Thymus (tissue), 14 donors: ENCODE measurements at places on chromosomes 3 and 15. TPM values are rescaled to one million over a fixed set of nuclear protein-coding genes. Genes with fewer than 3 reads are reported as not detected.

DNA sequence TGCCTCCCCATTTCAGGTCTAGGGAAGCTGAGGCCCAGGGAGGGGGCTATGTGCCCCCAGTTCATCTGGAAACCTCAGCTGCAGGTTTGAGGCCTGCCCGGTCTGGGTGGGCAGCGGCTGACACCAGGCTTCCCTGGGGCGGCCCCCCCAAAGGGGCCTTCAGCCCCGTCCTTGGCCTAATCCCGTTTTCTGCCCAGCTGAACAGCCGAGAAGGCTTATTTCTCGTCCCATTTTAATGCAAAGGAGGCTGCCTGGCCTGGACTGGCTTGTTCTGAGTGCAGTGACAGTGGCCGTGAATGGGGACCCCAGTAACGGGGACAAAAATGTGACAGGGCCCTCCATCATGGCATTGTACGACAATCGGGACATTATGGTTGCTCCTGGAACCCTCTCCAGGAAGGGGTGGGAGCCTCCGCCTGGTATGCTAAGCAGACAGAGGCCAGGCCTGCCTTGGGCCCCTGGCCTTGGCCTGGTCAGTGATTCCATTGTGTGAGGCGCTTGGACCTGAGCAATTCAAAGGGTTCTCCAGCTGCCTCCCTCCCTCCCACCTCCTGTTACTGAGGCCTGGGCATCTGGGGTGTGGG, 93.9 kb downstream of the WNT7A start:
- no peak overlapping the region for H3K4me3 ChIP-seq
- no peaks in the 10 kb centered on the region for H3K4me1 ChIP-seq
- peaks cover 6% of the 10 kb centered on the region for H3K27me3 ChIP-seq
- no peak overlapping the region for H3K27ac ChIP-seq

DNA sequence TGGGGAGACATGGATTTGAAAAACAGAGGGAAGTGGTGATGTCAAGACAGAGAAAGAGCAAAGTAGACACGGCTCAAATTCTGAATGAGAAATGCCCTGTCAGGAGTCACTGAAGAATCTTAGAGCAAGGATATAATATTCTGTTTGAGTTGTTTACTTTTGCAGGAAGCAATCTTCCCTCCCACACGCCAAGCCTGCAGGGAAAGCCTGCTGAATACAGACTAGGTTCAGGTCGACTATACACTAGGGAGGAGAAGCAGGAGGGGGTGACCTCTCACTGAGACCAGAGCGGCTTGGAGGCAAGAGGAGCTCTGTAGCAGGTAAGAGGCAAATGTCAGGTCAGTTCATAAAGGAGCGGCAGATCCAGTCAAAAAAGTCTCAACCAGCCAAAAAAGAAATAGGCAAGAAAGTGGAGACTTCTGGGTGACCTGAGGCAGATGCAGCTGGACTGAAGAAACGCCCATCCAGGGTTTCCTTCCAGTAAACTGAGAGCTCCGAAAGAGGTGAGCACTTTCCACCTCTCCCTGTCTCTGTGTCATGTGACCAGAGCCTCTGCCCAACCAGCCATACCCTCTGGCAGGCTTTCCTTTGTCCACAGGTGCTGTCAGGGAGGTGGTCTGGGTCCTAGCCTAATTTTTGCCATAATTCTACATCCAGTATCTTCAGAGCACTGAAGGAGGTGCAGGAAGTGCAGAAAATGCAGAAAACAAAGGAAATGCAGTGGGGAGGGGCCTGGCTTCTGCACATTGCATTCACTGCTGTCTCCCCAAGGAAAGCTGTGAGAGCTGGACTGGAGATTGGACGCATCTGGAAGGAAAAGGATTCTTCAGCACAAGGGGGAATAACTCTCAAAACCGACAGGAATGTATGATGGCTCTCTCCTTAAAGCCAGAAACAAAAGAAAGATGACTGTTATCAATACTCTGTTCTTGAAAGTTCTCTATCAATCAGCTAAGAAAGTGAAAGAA, 37.8 kb upstream of the CTXND1 start:
- no peak overlapping the region for H3K4me3 ChIP-seq
- DNase-seq: no peak
- H3K4me1 ChIP-seq: no peaks in the 10 kb centered on the region
- no peaks in the 10 kb centered on the region for H3K27me3 ChIP-seq
- no peak overlapping the region for H3K27ac ChIP-seq

Gene FBXL22
- total RNA-seq: 0.33 TPM

- H3K27ac ChIP-seq: no peak overlapping the region
- H3K4me1 ChIP-seq: no peaks in the 10 kb centered on the region
- H3K4me3 ChIP-seq: no peak overlapping the region
- DNase-seq: no peak
- H3K36me3 ChIP-seq: peaks cover 11% of the 10 kb centered on the region
Observed at GRCh38 chr3:128348805-128349531, 117.7 kb downstream of the DNAJB8 start.
